ENCODE measurements at places on chromosomes 12 and 14. TPM values are rescaled to one million over a fixed set of nuclear protein-coding genes. Genes with fewer than 3 reads are reported as not detected.

TMEM119 gene
- total RNA-seq = 0.24 TPM

PTGDR gene
- total RNA-seq = not detected

GRCh38 chr12:123141615-123142517 is 9.0 kb downstream of the PITPNM2 start:
- no peak for DNase-seq

ARG2 gene
- 25.1 TPM for total RNA-seq

Data from progenitor cell of endocrine pancreas (in vitro differentiated cells).